ENCODE measurements at places on chromosomes 2 and 18. TPM values are rescaled to one million over a fixed set of nuclear protein-coding genes. Genes with fewer than 3 reads are reported as not detected.
A peak's percentile ranks its signal among the peaks of the same experiment; 100 is the strongest.

DNA sequence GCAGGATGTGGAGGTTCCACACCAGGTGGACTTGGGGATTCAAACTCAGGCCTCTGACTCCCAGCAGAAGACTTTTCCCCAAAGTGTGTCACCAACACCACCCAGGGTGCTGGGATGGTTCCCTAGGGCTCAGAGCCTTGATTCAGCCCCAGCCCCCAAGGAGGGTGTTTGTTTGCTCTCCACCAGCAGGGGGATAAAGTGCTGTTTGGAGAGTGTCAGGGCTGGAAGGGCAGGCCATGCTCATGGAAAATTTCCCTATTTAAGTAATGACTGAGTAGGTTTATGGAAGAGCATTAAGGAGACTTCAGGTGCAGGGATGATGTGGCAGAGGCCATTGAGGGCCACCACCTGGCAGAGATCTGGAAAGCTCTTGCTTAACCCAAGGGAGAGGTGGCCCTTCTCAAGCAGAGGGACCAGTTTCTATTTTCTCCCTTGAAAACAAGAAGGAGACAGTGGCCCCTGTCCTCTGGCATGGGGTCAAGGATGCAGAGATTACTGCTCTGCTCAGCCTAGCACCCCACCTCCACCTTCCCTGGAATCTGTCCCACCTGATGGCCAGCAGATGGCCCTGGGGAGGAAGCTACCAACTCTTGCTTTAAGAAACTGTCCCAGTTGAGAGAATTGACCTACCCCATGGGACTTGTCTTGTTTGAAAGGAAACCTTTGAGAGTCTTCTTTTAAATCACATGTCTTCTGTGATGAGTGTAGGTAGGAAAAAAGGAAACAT, 122.1 kb downstream of the ACOXL start:
- peak overlapping the region; percentile 83 for H3K27ac ChIP-seq
- no peak for DNase-seq
- H3K4me3 ChIP-seq, result no peak overlapping the region
- H3K36me3 ChIP-seq, result peaks cover 11% of the 10 kb centered on the region

DNA sequence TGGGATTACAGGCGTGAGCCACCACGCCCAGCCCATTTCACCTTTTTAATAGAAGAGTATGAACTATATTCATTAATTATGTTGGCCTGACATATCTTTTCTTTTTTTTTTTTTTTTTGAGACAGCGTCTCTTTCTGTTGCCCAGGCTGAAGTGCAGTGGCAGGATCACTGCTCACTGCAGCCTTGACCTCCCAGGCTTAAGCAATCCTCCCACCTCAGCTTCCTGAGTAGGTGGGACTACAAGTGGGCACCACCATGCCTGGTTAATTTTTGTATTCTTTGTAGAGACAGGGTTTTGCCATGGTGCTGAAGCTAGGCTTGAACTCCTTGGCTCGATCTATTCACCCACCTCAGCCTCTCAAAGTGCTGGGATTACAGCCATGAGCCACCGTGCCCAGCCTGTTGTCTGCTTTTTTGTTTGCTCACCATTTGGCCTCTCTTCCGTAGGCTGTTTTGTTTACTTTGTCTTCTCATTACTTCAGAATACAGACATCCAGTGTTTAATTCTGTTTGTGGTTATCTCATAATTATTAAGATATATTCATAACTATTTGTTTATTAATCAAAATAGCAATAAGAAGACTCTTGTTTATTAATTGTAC, 16.3 kb upstream of the CDH2 start:
- no peak overlapping the region for H3K4me3 ChIP-seq
- H3K27me3 ChIP-seq, result no peaks in the 10 kb centered on the region
- H3K4me1 ChIP-seq, result peaks cover 5% of the 10 kb centered on the region
- no peaks in the 10 kb centered on the region for H3K36me3 ChIP-seq
- DNase-seq, result no peak
- H3K27ac ChIP-seq, result no peak overlapping the region

DNA sequence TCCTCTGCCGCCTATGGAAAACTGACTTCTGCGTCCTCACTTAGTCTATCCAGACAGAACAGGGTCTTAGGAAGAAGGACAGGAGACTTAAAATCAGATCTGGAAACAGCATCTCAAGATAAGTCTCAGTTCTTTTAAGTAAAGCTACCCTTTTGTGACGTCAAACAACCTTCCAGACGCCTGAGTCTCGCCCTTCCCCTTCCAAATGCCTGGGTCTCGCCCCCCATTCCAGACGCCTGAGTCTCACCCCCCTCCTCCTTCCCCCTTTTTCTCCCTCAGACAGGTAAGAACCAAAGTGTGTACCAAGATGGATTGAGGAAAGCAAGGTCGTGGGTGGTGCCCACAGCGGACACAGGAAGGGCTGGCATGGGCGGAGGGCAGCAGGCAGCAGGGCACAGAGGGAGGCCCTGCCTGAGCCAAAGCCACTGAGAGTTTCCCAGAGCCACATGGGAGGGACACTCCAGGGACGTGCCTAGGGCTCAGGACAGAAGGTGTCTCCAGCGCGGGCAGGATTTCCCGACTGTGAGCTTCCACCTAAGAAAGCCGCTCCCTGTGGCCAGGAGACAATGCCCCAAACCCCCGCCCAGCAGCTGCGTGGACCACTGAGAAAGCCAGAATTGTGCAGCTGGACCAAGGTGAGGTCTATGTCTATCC, 51.3 kb downstream of the ANKMY1 start:
- no peak for DNase-seq
- no peaks in the 10 kb centered on the region for H3K4me1 ChIP-seq
- H3K27ac ChIP-seq, result no peak overlapping the region
- H3K4me3 ChIP-seq, result no peak overlapping the region
- H3K27me3 ChIP-seq, result peaks cover 3% of the 10 kb centered on the region
- no peaks in the 10 kb centered on the region for H3K36me3 ChIP-seq

DNA sequence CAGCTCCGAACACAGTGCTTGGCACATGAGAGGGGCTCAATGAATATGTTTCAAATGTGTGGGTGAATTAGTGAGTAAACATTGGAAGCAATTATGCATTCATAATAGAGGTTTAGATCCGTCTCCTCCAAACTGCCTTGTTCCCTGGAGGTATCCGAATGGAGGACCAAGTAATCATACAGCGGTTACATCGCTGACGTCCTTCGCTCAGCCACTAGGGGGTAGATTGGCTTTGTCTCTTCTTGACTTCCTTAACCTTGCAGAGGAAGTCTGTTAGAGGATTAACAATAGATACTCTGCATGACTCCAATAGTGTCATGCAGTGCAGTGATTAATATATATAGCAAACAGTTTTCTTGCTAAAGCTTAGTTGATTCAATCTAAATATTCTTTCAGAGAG, 517.0 kb downstream of the PTPRM start:
- DNase-seq, result peak; percentile 69
- peaks cover 62% of the 10 kb centered on the region for H3K4me1 ChIP-seq
- H3K27me3 ChIP-seq, result peaks cover 47% of the 10 kb centered on the region
- H3K4me3 ChIP-seq, result peak overlapping the region; percentile 18
- H3K36me3 ChIP-seq, result no peaks in the 10 kb centered on the region
- no peak overlapping the region for H3K27ac ChIP-seq

DNA sequence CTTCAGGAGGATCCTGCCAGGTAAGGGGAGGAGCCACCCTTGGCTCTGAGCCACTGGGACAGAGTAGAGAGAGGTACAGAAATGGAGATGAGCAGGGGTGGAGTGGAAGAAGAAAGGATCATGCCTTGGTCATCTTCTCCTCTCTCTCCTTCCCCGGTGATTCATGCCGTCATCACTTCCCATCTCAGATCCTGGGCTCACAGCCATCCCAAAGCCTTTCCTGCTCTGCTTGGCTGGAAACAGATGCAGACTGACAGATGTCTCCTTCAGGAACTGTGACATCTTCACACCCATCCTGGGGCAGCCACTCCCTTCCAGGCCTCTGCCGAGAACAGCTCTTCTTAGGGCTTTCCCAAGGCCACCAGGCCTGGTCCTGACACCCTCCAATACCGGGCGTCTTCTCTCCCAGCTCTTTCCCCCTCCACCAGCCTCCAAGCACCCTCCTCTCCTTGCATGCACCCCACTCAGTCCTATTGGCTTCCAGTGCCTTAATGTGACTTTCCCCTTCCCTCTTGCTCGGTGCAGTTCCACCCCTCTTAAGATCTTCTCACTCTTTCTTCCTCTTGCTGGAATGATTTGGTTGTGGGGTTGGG, 58.3 kb upstream of the TNP1 start:
- H3K36me3 ChIP-seq, result no peaks in the 10 kb centered on the region
- no peak for DNase-seq
- peaks cover 14% of the 10 kb centered on the region for H3K4me1 ChIP-seq
- no peak overlapping the region for H3K4me3 ChIP-seq
- H3K27me3 ChIP-seq, result no peaks in the 10 kb centered on the region
- no peak overlapping the region for H3K27ac ChIP-seq

- peaks cover 24% of the 10 kb centered on the region for H3K4me1 ChIP-seq
- no peaks in the 10 kb centered on the region for H3K27me3 ChIP-seq
- DNase-seq, result no peak
- no peak overlapping the region for H3K27ac ChIP-seq
Observed at GRCh38 chr2:239692362-239692851, 291.6 kb upstream of the HDAC4 start.

GRCh38 chr2:53312721-53313120, 454.9 kb upstream of the CHAC2 start:
- DNase-seq, result no peak
- no peak overlapping the region for H3K27ac ChIP-seq
- H3K4me1 ChIP-seq, result peaks cover 17% of the 10 kb centered on the region
- H3K4me3 ChIP-seq, result no peak overlapping the region

DNA sequence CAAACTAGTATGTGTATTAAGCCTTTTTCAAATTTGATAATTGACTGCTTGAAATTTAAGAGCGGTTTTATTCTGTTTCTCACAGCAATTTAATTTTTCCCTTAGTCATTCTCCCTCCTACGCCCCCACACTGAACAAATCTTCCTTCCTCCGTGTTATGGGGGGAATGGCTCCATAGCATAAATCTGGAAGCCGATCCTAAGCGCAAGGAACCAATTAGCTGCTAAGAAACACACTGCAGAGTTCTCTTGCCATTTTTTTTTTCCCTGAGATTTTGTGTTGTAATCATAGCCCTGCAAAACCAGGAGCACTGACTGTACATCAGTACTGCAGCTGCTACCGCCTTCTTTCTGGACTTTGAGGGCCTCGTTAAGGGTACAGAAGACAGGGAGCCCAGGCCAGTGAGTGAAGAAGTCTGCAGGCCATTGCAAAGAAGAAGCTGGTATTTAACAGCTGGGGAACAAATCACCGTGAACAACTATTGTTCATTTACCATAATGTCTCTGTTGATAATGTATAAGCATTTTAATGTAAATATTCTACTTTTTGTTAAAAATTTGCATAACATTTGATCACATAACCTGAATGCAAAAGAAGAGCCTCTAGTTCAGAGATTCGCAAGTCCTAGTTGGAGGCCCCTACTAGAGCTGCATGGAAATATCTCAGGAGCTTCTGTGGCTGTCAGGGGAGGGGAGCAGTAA, 264.0 kb downstream of the LRATD1 start:
- H3K4me3 ChIP-seq, result no peak overlapping the region
- no peaks in the 10 kb centered on the region for H3K27me3 ChIP-seq
- no peak for DNase-seq
- H3K4me1 ChIP-seq, result peaks cover 7% of the 10 kb centered on the region

DNA sequence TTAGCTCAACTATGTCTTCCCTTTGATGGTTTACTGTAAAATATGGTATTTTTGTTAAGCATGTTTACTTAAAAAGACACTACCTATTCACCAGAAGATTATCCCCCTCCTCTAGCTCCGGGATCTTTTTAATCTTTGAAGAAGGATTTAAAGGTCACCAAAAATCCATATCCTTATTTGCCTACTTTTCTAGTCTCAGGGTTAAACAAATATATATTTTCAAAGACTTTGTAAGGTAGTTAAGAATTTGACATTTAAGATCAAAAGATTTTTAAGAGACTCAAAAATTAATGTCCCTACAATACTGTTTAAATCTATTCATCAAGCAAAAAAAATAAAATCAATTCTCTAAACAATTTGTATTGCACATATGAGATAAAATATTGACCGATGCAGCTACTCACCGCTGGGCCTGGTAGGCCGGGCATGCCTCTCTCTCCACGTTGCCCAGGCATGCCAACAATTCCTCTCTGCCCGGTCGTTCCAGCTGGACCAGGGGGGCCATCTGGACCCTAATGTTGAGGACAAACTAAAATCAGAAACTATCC, 76.1 kb downstream of the COL3A1 start:
- H3K27me3 ChIP-seq, result no peaks in the 10 kb centered on the region
- no peak overlapping the region for H3K4me3 ChIP-seq
- no peaks in the 10 kb centered on the region for H3K36me3 ChIP-seq
- no peak overlapping the region for H3K27ac ChIP-seq

FRZB gene
- 1.5 TPM for total RNA-seq

ANKZF1 gene
- 56.9 TPM for total RNA-seq

POLR1B gene
- 51.2 TPM for total RNA-seq

TMEM163 gene
- 0.94 TPM for total RNA-seq

GRHL1 gene
- 4.7 TPM for total RNA-seq

HDAC4 gene
- 42.3 TPM for total RNA-seq

IL36B gene
- total RNA-seq, result not detected

COPS7B gene
- 57.1 TPM for total RNA-seq

SLC35F6 gene
- 11.9 TPM for total RNA-seq

SLC14A1 gene
- total RNA-seq, result not detected

Data from WTC11 (cell line).